ENCODE measurements at places on chromosomes 2 and 18. TPM values are rescaled to one million over a fixed set of nuclear protein-coding genes. Genes with fewer than 3 reads are reported as not detected.

GRCh38 chr2:108786354-108787215 lies at the start of gene CCDC138:
Gene CCDC138 (plus strand): TSS chr2:108786771. CDS start chr2:108786823, 52 bp downstream.
- peak; percentile 97 for DNase-seq

DNA sequence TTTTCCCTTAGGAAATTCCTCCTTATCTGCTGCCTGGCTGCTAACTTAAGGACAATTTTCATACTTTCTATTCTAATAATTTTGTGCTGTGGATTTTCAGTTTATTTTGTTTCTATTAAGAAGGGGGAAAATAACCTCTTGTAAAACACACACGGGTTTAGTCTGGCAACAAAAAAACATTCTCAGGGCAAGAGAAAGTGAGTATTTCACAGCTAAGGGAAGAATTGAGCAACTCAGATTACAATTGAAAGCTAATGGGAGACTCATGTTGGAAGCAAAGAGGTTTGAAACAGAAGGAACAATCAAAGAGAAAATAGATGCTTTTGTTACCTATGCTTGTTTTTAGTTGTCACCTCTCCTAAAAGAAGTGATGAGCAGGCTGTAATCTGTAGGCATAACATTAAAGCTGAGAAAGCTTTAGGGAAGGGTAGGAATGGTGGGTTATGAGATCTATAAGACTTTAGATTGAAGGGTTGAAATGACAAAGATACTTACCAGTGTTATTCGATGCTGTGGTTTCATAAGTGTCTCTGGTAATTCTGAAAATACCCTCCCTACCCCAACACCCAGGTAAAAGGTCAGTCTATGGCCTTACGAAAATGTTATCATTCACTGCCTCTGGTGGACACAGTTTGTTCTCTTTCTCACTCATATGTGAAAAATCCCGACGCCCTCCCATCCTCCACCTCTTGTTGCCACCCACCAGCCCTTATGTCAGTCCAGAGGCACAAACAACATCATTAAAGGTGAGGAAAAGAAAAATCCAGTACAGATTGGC lies 510.9 kb downstream of the TXNL1 start:
- DNase-seq = peak; percentile 58

DNA sequence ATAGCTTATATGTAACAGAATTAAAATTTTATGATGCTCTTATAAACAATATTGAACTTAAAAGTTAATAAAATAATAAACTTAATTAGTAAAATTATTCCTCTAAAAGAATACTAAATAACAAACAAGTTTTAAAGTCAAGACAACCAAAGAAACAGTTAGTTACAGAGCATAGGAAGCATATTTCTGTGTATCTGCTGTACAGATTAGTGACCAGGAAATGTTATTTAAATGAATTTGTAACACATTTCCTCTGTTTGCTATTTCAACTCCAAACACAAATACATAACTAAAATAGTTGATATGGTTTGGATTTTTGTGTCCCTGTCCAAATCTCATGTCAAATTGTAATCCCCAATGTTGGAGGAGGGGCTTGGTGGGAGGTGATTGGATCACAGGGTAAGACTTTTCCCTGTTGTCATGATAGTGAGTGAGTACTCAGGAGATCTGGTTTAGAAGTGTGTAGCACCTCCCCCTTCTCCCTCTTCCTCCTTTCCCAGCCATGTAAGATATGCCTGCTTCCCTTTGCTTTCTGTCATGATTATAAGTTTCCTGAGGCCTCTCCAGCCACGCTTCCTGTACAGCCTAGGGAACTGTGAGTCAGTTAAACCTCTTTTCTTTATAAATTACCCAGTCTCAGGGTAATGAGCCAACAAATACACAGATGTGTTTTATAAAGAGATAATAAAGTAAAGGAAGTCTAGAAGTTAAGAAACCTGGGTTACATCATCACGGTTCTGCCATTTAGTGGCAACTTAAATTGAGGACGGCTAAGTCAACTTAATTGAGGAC lies 51.8 kb downstream of the ROCK2 start:
- DNase-seq = peak; percentile 24

GRCh38 chr2:135831180-135831812 lies 5.7 kb downstream of the LCT start:
- DNase-seq = no peak

- no peak for DNase-seq
These were observed 6.8 kb downstream of the HTR2B start for GRCh38 chr2:231117922-231118613.

DNA sequence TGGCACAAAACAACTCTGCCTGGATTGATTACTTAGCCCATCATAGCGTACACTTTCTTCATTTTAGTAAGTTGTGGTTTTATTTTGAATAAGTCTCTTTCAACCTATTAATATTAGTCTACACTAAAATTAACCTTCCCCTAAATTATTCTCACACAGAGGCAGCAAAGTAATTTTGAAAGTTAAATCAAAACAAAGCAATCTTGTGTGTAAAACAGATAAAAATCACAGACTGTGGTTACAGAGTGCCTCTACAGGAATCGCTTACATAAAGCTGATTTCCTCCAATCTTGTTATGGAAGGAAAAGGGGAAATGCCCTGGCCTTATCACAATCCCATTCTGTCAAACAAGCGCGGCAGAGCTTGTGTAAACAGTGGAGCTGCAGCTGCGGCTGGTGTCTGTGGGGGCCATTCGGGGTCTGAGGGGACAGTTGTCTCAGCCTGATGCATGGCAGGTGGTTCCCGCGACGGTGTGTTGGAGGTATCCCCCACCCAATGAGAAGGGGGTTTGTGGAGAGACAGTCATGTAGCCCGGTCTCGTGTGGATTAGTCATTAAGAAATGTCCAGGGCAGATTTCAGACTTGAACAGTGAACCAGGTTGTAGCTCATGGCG lies 42.1 kb downstream of the BCL2L11 start:
- no peak for DNase-seq

The CASP10 gene
- 2.8 TPM for polyA plus RNA-seq

The KIF1A gene
- 0.22 TPM for polyA plus RNA-seq

The HAAO gene
- polyA plus RNA-seq = 0.36 TPM
